Activated T-cell treated with anti-CD3 and anti-CD28 coated beads, Interleukin-2, amount 50 U/mL, for 72 hours (primary cell): ENCODE measurements at places on chromosomes 4 and X. TPM values are rescaled to one million over a fixed set of nuclear protein-coding genes. Genes with fewer than 3 reads are reported as not detected.

HMGN5 gene
- total RNA-seq = 3.0 TPM

TCEAL9 gene
- 1.6 TPM for total RNA-seq

SERPINA7 gene
- total RNA-seq = not detected

- H3K4me3 ChIP-seq = peak overlapping the region; percentile 96
- H3K4me1 ChIP-seq = peaks cover 50% of the 10 kb centered on the region
- peaks cover 18% of the 10 kb centered on the region for H3K36me3 ChIP-seq
- H3K27me3 ChIP-seq = peaks cover 13% of the 10 kb centered on the region
Measured at GRCh38 chrX:41085512-41085877, 250 bp downstream of the USP9X start.

DNA sequence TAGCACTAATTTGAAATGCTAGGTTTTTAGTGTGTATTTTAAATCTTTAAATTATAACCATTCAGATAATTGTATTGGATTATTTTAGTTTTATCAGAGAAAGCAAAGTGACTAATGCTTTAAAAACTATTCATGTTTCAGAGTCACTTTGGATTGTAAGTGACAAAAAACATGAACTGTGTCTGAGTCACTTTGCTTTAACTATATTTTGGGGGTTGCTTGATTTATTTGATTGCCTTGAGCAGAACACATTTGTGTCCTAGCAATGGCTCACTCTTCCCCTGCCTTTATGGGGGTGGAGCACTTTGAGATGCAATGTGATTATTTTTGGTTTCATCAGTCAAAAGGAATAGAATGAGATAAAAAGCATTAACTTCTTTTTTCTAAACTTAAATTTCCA lies 188.4 kb upstream of the ARX start:
- no peak for DNase-seq
- H3K27ac ChIP-seq = no peak overlapping the region
- no peaks in the 10 kb centered on the region for H3K4me1 ChIP-seq
- H3K36me3 ChIP-seq = no peaks in the 10 kb centered on the region
